ENCODE measurements at places on chromosomes 7 and 10.

GRCh38 chr10:44742248-44742647, 168.9 kb upstream of the TMEM72 start:
- no peak for DNase-seq

DNA sequence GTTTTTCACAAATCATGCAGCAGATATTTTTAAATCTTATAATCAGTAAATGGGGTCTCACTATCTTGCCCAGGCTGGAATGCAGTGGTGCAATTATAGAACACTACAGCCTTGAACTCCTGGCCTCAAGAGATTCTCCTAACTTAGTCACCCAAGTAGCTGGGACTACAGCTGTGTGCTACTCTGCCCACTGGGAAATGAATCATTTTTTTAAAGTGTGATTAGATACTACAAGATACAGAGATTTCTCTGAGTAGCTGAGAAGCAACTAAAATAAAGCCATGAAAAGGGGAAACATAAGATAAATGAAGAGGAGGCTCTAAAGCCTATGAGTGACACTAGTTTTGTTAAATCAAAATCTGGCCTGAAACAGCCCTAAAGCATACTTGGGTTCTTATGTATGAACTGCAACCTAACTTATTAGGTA, 119.7 kb downstream of the JMJD1C start:
- DNase-seq = no peak

GRCh38 chr7:85039196-85039923, 147.5 kb downstream of the SEMA3D start:
- DNase-seq = no peak

DNA sequence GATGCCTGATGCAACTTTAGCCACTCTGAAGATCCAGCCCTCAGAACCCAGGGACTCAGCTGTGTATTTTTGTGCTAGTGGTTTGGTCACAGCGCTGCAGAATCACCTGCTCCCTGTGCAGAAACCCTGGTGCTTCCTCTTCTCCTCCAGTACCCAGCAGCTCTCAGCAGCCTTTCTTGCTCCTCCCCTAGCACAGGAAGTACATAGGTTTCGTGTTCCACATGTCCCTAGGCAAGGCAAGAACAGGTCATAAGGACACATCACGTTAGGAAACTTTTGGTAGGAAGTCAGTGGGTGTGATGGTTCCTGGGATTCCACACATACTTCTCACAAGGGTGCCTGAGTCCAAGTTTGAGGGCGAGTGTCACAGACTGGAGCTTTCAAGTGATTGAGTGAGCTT, 167.9 kb upstream of the PRSS1 start:
- no peak for DNase-seq

GRCh38 chr10:46033602-46034011, 3.2 kb upstream of the NCOA4 start:
- DNase-seq = no peak

DNA sequence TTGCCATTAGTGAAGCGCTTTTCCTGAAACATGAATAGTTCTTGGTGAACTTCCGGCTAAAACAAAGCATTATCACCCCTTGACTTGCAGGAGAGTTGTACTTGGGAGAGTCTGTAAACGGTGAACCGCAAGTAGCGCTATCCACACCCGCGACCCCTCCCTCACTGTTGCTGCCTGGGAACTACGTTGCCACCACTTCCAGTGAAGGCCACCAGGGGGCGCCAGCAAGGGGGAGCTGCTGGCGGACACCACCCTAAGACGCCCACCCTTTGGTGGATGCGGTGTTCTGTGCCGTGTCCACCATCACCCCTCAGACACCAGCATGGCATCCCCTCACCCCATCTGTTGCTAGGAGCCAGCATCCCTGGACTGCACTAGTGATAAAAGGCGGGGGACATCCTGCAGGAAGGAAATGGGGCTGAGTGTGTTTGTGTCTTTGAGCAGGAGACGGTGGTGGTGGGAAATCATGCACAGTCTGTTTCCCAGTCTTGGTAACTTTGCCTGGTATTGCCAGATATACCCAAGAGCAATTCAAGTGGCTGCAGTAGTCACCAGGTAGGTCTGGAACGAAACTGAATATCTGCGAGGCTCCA, 298.2 kb downstream of the FRMD4A start:
- DNase-seq = no peak

GRCh38 chr10:100890673-100891317, 22.0 kb upstream of the SLF2 start:
- DNase-seq = no peak

GRCh38 chr7:75687246-75688088, 51.3 kb downstream of the HIP1 start:
- DNase-seq = no peak

- no peak for DNase-seq
Observed at GRCh38 chr7:69318794-69319193, 279.5 kb upstream of the AUTS2 start.

DNA sequence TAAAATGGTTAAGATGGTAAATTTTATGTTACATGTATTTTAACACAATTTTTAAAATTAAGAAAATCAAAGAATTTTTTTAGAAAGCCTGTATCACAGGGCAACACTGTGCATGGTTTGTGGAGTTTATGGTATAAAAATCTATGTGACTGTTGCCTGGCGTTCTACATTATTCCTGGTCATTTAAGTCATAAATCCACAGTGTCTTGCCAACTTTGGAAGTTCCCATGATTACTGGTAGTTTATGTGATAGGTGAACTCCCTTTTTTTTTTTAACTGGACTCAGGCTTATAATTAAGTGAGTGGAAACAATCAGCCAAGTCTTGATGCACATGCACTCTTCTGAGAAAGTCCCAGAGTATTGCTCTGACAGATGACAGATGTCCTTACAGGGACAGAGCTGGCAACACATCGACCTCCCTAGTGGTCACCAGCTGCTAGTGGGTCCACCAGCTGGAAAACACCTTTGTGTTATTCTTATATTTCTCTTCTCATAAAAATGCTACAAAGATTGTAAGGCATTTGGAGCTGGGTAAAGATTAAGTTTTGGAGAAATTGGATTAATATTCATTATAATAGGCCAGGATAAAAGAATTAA, 8.8 kb upstream of the STN1 start:
- DNase-seq = peak; percentile 67

GRCh38 chr10:44281662-44282061, 103.2 kb downstream of the CXCL12 start:
- DNase-seq = no peak

DNA sequence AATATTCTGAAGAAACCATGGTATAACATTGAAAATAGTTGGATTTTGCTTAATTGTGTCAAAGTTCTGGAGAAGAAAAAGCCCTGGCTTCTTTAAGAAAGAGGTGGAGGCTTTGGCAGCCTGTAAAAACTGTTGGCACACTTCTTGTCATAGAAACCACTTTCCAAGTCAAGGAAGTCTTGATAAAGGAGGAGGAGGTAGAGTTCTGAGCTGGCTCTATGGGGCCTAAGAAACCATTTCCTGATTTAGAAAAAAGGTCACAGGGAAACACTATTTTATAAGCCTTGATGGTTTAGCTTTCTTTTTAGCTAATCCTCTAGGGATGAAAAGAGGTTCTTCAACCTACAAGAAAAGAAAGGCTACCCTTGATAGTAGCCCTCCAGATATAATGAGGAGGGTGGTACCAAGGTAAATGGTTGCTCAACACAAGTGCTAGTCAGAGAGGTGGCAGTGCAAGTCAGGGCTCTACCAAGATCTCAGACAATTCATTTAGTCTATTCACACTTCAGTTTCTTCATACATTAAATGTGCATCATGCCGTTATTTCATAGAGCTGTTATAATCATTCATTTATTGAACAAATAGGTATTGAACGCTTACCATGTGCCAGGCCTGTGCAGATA, 346.9 kb downstream of the RNLS start:
- DNase-seq = no peak

GRCh38 chr7:38704751-38705150, 73.6 kb upstream of the AMPH start:
- no peak for DNase-seq

DNA sequence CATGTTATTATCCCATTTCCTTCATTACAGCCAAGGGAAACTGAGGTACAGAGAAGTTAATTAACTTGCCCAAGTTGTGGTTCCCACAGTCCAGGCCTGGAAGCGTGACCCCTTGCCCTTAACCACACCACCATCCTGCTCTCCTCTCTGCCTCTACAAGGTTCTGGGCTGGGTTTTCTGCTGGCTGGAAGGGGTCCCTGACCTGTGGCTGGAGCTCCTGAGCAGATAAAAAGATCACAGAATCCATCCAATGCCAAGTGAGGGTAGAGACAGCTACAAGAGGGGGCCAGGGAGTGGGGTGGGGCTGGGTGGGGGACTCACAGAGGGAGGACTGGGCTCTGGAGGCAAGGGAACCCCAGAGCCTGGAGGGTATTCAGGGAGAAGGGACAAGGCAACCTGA, 9.7 kb downstream of the ASB10 start:
- no peak for DNase-seq

DNA sequence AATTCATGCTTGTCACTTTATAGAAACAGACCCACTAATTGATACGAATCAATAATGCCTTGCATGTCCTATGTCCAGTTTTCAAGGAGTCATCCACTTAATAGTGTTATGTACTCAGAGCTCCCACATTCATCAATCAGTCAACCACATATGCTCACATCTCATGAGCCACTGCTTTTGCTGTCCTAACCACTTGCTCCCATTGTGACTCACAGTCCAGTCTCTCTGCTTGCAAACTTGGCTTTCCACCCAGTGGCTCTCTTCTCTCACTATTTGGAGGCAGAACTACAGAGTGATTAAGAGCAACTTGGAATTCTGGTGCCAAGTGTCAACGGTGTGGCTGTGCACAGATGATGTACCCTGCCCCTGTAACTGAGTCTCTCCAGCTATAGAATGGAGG, 166.0 kb downstream of the SNX13 start:
- no peak for DNase-seq

GRCh38 chr10:8544500-8544899, 490.0 kb downstream of the GATA3 start:
- DNase-seq = no peak

- no peak for DNase-seq
Observed at GRCh38 chr7:101160910-101161309, 4.5 kb downstream of the VGF start.

DNA sequence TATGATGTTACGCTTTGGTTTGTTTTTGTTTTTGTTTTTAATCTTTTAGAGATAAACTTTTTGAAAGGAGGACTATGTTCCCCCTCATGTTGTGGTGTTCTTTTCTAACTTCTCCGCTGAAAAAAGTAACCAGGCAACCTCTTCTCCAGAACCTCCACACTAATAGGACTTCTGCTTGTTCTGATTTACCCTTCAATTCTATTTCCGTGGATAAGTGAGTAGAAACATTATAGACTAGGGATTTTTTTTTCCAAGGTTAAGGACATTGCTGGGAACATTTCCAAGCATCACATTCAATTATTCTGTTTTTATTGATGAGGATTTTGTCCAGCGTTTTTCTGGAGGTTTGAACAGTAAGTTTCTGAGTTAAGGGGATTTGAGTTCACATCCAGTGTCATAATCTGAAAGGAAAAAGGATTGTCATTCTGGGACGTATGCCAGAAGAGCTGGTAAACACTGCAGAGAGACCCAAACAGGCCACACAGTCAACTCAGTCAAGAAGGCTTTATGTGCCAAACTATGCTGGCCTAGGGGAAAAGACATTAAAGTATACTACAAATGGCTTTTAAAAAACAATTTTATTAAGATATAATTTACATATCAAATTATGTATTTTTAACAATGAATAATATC, 28.3 kb upstream of the RALA start:
- no peak for DNase-seq

- DNase-seq = no peak
Observed at GRCh38 chr10:51699145-51699474, 285 bp downstream of the CSTF2T start.

DNA sequence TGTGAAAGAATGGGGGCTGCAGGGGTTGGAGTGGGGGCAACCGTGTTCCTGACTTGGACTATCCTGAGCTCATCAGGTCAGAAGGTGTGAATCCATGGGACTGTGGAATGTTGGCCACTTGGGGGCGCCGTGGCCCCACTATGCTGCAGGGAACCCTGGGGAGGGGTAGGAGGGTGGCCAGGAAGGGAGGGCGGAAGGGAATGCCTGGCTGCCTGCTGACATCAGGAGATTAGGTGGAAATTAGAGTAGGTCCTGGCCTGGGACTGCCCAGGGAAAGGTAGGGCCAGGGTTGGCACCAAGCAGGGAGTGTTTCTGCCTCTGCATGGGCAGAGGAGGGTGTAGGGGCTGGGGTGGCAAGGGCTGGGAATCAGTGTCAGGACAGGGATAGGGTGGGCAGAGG, 65.8 kb upstream of the PRSS58 start:
- DNase-seq = no peak

GRCh38 chr10:11330383-11331045, 280.9 kb downstream of the USP6NL start:
- no peak for DNase-seq

DNA sequence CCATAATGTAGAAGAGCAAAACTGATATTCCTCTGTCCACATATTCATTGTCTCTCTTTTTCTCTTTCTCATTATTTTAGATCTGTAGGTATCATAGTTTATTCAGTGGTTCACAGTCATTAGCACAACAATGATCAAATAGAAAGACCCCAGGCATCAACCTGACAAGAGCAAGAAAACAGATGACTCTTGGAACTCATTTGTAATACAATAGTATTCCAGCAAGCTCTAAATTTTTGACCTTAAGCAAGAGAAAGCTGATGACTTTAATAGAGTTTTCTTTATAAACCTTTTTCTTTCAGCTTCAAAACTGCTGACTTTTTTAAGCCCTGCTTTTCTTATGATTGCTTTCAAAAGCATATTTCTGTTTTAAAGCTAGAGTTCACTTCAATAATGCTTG, 507.5 kb upstream of the SORCS1 start:
- DNase-seq = no peak

DNA sequence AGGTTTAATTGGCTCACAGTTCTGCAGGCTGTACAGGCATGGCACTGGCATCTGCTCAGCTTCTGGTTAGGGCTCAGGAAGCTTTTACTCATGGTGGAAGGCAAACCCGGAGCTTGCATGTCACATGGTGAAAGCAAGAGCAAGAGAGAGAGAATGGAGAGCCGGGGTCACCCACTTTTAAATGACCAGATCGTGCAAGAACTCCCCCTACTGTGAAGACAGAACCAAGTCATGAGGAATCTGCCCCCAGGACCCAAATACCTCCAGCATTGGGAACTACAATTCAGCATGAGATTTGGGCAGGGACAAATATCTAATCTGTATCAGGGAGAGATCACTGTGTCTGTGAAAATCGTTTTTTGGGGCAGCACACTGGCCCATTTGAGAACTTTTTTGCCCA, 110.0 kb upstream of the MYO3A start:
- DNase-seq = no peak

- DNase-seq = no peak
Observed at GRCh38 chr7:137469191-137469811, 125.8 kb upstream of the PTN start.

Data from C1 segment of cervical spinal cord (tissue), 14 donors.